Fibroblast of skin of left quadriceps (primary cell): ENCODE measurements at places on chromosomes 11 and 22.

DNA sequence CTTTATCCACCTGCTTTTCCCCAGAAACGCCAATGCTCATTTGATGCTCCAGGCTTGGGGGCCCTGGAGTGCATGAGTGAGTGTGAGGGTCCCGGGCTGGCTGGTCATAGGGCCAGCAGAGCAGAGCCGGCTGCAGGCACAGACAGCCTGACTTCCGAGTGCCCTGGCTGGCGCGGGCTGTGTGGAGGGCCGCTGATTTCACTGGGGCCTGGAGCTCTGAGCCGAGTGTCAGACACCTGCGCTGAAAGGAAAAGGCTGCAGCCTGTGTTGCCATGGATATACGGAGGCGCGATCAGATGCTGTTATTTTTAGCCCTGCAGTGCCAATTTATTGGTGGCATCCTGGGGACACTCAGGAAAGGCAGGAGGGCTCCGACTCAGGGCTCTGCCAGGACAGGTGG, 87.6 kb downstream of the ST3GAL4 start:
- no peak for DNase-seq

DNA sequence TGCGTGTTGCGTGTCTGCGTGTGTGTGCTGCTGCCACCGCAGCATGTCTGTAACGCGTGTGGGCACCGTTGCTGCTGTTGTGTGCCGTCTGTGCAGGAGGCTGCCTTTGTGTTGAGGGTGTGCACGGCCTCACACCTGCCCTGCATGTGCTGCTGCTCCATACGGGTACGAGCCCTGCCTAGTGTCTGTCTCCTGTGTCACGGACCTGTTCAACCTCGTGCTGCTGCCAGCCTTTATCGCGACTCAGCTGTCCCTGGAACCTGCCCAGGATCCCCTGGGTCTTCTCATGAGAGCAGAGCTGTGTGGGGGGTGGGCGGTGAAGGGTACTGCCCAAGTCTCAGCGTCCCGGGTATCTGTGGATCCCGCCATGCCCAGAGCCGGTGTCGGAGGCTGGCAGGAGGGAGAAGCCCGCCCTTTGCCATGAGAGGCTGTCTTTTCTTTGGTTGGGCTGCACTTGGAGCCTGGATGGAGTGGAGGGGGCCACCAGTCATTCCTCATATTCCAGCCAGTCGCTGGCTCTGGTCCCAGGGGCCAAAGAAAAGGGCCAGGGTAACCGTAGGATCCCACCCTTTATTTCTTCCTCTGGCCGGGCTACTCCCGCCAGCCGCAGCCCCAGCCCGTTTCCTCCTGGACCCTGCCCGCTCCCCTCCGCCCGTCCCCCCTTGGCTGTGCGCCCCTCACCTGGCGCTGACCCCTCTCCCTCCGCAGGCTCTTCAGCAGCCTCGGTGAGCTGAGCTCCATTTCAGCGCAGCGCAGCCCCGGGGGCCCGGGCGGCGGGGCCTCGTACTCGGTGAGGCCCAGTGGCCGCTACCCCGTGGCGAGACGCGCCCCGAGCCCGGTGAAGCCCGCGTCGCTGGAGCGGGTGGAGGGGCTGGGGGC, 7.8 kb upstream of the ACR start:
- DNase-seq: no peak

DNA sequence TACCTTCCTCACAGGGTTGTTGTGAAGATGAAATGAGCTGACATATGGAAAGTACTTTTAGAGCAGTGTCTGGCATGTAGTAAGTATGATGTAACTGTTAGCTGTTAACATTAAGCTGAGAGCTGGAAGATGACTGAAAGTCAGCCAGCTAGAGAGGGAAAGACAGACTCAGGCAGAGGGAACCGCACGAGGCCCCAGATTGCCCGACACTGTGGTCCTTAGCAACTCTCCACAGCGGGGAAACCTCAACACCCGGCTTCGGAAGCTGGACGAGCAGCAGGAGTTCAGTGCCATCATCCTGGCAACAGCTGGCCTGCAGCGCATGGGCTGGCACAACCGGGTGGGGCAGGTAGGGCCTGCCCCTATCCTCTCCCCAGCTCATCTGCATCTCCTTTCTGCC, 6.5 kb downstream of the HMBS start:
- DNase-seq: no peak

DNA sequence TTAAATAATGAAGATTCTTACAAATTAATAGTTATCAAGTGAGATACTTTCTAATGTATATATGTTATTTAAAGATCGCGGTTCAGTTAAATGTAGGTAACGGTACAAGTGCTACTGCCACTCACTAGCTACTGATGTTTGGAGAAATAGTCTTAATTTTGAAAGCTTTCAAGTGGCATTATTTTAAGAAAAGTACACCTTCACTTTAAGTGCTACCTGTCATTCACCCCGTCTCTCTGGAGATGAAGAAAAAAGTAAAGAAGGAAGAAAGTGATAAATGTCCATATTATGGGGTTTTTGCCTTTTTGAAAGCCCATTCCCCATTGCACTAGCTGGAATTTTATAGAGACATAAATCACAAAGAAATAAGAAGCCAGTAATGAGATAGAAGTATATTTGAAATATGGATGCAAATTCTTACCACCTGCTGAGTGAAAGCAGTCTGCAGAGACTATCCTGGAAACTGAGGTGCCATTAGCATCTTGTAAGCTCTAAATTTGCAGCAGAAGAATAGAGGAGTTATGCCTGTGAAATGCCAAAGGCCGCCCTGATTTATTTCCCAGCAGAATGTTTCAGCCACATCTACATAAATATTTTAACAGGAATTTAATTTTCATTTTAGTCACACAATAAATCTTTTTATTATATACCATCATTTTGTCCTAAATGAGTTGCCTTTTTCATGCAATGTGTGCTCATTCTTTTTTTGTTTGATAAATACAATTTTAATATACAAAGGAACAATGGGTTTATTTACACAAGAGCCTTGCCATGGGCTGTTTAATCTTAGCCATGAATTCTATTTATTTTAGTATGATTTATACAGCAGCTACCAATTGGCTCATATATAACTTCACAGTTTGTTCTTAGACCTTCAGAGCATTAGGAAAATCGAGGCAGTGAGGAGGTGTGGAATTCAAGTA, 489.9 kb upstream of the RAG2 start:
- DNase-seq: no peak

GRCh38 chr11:7484131-7484530, 1.2 kb upstream of the OLFML1 start:
- DNase-seq: no peak

- DNase-seq: no peak
These were observed 101.8 kb downstream of the NAV2 start for GRCh38 chr11:19814421-19814820.

- no peak for DNase-seq
These were observed 42.4 kb downstream of the CACNA1I start for GRCh38 chr22:39612811-39613548.

DNA sequence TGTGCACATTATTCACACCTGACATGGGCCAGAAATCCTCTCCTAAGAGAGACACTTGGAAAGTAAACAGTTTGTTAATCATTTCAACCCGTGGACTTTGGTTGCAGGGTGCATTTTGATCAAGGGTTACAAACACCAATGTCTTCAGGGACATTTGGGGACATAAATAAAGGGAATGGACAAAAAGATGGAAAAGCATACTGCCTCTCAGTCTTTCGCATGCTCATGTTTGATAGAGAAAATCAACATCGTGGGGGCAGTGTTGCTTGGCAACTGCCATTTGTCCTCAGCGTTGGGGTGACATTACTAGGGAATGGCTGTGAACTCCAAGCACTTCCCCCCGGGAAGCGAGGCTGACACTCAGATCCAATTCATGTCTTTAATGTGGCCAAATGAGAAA, 114.7 kb upstream of the OR4B1 start:
- no peak for DNase-seq

DNA sequence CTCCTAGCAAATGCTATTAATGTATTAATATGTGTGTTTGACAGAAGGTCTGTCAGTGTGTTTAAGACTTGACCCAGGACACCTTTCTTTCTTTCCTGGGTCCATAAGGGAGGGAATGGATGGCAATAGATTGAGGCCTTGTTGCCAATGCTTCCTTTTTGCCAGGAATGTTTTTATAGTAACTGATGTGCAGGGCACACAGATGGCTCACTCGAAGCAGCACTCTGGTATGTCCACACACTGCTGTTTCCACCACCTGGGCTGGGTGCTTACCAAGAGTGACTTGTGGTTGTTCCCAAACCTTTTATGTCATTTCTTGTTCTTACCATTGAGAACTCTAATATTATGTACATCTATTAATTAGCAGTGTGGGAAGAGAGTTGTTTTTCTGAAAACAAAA, 396.9 kb upstream of the SYN3 start:
- DNase-seq: no peak

DNA sequence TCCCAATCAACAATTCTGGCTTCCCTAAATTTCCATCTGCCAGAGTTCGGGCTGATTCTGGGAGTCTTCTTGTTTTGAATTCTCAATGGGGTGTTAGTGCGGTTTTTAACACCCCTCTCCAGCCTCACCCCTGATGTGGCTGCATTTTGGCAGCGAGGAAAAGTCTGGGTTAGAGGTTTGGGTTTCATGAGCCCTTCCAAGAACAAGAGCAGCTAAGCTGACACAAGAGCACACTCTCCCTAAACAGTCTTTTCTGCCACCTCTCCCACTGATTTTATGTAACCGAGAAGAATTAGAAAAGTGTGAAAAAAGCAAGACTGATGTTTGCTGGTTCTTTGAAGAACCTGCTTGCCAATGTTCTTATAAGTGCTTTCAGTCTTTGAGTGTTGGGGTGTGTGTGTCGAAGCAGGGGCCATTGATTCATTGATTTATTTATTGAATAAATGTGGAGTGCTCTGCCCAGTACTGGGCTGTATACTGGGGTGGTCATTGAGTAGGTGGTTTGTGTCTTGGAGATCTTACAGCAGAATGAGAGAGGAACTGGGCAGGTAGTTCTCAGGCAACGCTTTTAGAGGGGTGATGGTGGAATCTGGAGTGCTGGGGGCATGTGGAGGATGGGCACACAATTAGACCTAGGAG, 101.5 kb downstream of the TRAF6 start:
- no peak for DNase-seq

DNA sequence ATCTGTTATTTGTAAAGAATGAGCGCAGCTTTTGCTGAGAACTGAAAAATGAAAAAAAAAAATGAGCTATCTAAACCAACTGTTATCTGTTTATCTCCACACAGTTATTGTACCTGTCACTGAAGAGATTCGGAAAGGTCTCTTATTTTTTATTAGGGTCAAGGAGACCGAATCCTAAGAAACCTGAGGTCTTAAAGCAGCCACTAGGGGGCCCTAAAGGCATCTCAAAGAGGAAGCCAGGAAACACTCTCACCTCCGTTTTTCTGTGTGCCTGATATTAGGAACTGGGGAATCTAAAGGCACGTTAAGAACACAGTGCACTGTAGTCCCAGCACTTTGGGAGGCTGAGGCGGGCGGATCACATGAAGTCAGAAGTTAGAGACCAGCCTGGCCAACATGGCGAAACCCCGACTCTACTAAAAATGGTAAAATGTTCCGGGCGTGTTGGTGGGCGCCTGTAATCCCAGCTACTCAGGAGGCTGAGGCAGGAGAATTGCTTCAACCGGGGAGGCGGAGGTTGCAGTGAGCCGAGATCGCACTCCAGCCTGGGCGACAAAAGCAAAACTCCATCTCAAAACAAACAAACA, 3.5 kb upstream of the LARGE1 start:
- peak; percentile 34 for DNase-seq

GRCh38 chr11:11034476-11034875, 176.6 kb upstream of the ZBED5 start:
- no peak for DNase-seq

GRCh38 chr11:83823461-83824025, 537.4 kb upstream of the CCDC90B start:
- no peak for DNase-seq

DNA sequence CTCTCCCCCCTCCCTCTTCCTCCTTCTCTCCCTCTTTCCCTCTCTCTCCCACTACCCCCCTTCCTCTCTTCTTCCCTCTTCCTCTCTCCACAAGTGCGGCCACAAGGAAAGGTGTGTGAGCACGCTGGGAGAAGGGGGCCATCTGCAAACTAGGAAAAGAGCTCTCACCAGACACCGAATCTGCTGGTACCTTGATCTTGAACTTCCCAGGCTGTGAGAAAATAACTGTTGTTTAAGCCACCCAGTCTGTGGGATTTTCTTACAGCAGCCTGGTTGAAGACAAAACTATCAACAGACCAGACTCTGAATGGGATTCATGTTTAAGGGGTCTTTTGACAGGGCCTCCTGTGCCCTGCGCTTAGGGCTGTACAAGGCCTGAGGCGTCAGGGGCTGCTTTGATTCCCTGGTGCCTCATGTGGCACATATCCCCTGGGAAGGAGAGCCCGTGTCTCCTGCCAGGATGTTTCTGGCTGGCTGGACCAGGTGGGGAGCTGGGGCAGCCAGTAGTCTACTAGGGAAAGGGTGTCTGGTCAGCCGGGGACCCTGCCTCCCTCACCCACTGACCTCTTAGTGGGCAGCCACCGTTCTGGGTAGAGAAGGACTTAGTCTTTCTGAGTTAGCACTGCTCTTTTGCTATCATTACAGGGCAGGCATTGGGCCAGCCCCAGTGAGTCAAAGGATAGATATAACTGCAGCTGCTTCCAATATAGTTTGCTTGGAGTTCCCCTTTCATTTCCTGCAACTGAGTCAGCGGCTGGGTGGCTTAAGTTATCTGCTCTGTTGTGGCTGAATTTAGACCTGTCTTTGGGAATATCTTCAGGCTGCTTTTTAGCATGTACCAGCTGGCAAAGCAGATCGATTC, 6.2 kb downstream of the PANX1 start:
- peak; percentile 82 for DNase-seq

DNA sequence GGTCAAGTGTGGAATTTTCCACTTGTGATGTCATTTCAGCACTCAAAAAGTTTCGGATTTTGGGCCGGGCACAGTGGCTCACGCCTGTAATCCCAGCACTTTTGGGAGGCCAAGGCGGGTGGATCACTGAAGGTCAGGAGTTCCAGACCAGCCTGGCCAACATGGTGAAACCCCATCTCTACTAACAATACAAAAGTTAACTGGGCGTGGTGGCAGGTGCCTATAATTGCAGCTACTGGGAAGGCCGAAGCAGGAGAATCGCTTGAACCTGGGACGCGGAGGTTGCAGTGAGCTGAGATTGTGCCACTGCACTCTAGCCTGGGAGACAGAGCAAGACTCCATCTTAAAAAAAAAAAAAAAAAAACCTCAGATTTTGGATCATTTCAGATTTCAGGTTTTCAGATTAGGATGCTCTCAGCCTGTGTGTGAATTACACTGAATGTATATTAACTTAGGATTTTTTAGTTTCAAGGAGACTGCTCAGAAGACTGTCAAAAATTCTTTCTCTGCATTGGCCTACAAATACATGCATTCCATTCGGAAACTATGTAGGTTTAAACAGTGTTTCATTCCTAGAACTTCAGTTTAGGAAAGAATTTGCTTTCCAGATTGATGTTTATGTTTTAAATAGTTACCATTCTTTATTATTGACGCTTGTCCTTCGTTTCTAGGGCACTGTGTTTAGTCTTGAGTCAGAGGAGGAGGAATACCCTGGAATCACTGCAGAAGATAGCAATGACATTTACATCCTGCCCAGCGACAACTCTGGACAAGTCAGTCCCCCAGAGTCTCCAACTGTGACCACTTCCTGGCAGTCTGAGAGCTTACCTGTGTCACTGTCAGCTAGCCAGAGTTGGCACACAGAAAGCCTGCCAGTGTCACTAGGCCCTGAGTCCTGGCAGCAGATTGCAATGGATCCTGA, 48.0 kb downstream of the BID start:
- DNase-seq: no peak
